Ascending aorta (tissue), 2 donors: ENCODE measurements at places on chromosomes 2 and 18. TPM values are rescaled to one million over a fixed set of nuclear protein-coding genes. Genes with fewer than 3 reads are reported as not detected.

- H3K4me3 ChIP-seq: no peak overlapping the region
- no peaks in the 10 kb centered on the region for H3K27me3 ChIP-seq
- H3K4me1 ChIP-seq: no peaks in the 10 kb centered on the region
- no peak for DNase-seq
- no peaks in the 10 kb centered on the region for H3K36me3 ChIP-seq
Measured at GRCh38 chr2:146642066-146642465, 1202.8 kb upstream of the ACVR2A start.

GRCh38 chr2:134031539-134031938 is 222.3 kb upstream of the MGAT5 start:
- no peaks in the 10 kb centered on the region for H3K27me3 ChIP-seq
- no peak overlapping the region for H3K27ac ChIP-seq
- no peaks in the 10 kb centered on the region for H3K4me1 ChIP-seq
- no peaks in the 10 kb centered on the region for H3K36me3 ChIP-seq
- no peak for DNase-seq

The ZAP70 gene
- 2.7 TPM for total RNA-seq

DNA sequence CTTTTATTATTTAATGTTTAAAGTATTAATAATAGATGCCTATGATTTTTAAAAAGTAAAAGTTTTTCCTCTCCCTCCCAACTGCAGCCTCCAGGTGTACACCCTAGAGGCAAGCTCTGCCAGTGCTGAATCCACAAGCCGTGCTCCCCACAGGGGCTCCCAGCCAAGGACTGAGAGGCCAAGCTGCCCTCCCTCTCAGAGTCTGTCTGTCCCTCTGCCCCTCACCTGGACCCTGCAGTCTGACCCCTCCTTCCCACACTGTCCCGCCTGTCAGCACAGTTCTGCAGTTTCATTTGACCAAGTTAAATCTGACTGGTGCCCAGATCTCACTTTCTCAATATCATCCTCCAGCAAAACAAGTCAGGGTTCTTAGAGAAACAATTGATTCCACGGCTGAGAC is 14.8 kb upstream of the PROC start:
- no peak for DNase-seq
- no peak overlapping the region for H3K4me3 ChIP-seq
- H3K4me1 ChIP-seq: peaks cover 9% of the 10 kb centered on the region

DNA sequence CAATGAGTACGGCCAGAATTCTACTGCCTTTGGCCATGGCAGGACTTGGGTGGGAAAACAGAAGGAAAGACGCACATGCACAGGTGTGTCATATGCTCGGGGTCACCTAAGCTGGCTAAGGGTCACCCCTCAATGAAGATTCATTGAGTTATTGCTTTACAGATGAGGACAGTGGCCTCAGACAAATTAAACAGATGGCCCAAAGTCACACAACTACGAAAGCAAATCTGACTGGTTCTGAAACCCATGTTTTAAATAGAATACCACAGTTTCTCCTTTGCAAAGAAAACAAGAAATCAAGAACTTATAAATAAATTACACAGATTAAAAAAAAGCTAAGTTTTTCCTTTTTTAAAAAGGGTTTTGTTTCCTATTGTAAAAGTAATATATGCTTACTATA is 70.5 kb downstream of the ID2 start:
- H3K4me3 ChIP-seq: no peak overlapping the region
- peaks cover 26% of the 10 kb centered on the region for H3K36me3 ChIP-seq
- H3K4me1 ChIP-seq: no peaks in the 10 kb centered on the region
- H3K27ac ChIP-seq: no peak overlapping the region
- no peaks in the 10 kb centered on the region for H3K27me3 ChIP-seq
- no peak for DNase-seq

The CETN1 gene
- not detected for total RNA-seq

GRCh38 chr2:205358351-205358815 is 323.9 kb upstream of the NRP2 start:
- no peak for DNase-seq
- no peaks in the 10 kb centered on the region for H3K27me3 ChIP-seq
- H3K36me3 ChIP-seq: no peaks in the 10 kb centered on the region
- H3K4me3 ChIP-seq: no peak overlapping the region

GRCh38 chr2:173881461-173881860 is 83.7 kb downstream of the SP3 start:
- H3K36me3 ChIP-seq: no peaks in the 10 kb centered on the region
- H3K27me3 ChIP-seq: no peaks in the 10 kb centered on the region
- H3K27ac ChIP-seq: no peak overlapping the region
- no peak for DNase-seq
- H3K4me1 ChIP-seq: no peaks in the 10 kb centered on the region
